HEK293T (cell line): ENCODE measurements at places on chromosomes 11 and 22.

DNA sequence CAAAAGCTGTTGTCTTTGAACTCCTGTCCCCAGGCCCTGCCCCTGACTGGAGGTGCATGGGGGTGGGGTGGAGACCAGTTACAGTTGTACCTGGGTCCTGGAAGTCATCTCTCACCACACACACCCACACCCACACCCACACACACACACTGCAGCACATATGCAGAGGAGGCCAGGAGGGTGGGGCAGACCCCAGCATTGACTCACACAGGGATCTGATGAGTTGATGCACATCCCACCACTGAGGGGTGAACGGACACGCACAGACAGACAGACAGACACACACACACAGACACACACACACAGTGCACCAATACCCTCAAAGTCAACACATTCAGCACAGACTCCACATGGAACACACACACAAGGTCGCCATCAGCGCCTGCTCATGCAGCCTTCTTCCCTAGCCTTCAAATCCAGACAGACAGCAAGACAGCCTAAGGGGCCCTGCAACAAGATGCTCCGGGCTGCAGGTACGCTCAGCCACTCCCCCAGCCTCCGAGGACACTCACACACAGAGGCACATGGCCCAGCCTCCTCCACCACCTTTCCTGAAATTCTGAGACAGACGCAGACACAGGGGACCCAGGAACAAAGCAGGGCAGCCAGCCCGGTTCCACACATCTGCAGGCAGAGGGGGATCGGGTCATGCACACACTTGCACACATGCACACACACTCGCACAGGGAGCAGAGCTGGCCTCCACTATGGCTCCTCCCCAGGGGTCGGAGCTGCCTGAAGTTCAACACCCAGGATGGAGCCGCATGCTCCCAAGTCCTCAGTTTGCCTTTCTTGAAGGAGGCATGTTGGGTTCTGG, 26.5 kb downstream of the SYT7 start:
- DNase-seq: no peak

GRCh38 chr11:45852018-45852711, 4.9 kb downstream of the CRY2 start:
- DNase-seq: no peak

- no peak for DNase-seq
These were observed 12.8 kb upstream of the LMO1 start for GRCh38 chr11:8276528-8276927.

GRCh38 chr11:11520231-11521015, 101.4 kb downstream of the GALNT18 start:
- DNase-seq: no peak

- DNase-seq: no peak
These were observed 10.6 kb downstream of the SHANK2 start for GRCh38 chr11:71241721-71242259.

DNA sequence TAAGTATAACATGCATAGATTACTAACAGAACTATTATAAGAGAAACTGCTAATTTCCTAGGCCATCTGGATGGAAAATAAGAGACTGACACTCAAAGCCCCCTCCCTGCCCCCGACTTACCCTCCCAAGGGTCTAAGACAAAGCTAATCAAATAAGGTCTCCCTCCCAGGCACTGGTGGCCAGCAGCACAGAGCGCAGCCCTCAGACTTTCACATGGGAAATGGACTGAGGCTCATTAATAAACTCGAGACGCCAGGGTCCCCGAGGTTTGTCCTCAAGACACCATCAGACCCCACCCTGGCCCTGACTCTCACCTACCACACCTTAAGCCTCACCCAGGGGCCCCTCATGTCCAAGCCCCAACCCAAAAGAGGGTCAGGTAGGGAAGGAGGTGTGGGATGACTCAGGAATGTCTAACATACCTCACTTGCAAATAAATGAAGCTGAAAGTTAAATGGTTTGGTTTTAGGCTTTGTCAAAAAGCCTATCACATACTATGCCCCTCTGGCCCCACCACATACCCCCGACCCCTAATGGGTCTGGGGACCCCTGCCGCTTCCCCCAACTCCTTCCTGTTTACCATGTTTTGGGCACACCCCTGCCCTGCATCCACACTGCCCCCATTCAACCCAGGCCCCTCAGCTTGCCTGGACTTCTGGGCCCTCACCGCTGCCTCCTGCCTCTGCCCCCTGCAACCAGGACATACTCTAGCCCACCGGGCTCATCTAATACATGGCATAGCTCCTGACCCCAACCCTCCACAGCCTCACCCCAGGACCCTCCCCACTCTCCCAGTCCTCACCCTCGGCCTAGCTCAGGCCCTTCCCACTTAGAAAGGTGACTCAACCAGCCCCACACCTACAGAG, 11.4 kb downstream of the ARAP1 start:
- DNase-seq: no peak

GRCh38 chr11:12189543-12190235, 79.3 kb downstream of the MICAL2 start:
- DNase-seq: no peak

DNA sequence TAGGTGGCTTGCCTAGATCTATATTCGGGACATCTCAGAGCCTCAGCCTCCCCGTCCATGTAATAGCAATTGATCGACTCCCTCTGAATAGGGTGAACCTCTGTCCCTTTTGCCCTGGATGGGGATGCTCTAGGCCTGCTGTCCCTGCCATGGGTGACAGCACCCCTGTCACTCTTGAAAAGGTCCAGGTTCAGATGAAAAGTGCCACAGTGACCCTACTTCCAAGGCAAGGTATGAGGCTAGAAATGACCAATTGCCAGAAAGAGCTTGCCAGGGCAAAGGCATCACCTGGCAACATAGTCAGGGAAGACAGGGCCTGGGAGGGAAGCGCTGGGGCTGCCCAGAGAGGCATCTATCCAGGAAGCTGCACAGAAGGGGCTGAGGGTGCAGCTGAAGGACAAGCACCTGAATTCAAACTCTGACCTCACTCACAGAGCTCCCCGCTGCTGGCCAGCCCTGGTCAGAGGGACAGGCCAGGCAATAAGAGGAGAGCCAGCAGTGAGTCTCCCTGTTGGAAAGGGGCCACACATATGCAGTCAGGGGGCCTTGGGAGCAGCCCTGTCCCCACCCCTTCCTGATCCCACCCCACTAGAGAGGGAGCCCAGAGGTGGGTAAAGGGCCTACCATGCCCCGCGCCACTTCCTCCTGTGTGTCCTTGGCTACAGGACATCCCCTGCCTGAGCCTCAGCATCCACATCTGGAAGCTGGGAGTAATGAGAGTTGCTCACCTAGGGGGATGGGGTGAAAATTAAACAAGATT, 9.0 kb upstream of the APOBEC3A start:
- DNase-seq: no peak

DNA sequence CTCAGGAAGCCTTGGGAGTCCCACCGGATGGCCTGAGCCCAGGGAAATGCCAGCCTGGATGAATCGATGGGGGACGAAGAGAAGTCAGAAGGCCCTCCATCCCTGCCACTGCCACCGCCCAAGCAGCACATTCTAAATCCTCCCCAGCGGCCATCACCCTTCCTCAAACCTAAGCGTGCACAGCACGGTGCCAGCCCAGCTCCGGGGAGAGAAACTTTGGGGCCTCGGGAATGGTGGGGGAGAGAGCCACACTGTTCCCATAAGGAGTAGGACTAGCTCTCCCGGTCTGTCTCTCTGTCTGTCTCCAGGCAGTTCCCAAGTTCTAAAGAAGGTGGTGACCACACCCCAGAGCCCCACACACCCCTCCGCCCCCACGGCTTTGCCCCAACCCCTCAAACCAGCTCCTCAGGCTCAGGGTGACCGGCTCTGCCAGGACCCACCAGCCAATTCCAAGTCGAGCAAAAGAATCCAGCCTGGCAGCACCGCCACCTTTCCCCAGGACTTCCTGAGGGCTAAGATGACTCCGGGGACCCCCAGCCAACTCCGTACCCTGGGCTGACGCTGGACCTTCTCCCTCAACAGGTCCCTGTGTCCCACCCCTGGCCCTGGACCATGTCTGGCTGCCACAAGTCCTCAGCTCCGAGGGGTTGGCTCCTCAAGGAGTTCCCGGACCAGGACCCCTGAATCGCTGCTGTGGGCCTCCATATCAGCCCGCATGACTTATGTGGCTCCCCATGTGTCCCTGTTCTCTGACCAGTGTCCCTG, 2.7 kb downstream of the AHNAK start:
- DNase-seq: no peak

DNA sequence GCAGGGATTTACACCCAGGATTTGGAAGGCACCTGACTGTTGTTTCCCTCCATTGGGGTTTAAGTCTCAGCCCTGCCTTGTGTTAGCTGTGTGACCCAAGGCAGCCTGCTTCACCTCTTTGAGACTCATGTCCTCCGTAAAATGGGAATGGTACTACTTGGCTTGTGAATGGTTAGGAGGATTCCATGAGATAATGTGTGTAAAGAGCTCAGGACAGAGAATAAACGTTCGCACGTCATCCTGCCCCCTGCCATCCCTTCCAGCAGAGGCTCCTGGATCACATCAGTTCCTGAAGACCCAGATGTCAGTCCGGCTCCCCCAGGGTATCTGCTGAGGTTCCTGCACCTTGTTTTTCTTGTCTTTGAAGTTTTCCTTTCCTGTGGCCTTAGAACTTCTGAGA, 16.8 kb upstream of the ACCSL start:
- no peak for DNase-seq

DNA sequence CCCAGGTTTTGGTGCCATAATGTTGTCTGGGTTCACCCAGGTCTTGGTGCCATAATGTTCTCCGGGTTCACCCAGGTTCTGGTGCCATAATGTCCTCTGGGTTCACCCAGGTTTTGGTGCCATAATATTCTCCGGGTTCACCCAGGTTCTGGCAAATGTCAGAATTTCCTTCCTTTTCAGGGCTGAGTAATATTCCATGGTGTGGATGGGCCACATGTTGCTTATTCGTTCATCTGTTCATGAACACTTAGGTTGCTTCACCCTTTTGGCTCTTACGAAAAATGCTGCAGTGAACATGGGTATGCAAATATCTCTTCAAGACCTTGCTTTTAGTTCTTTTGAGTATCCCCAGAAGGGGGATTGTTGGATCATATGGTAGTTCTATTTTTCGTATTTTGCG, 15.1 kb upstream of the GRAMD4 start:
- no peak for DNase-seq

DNA sequence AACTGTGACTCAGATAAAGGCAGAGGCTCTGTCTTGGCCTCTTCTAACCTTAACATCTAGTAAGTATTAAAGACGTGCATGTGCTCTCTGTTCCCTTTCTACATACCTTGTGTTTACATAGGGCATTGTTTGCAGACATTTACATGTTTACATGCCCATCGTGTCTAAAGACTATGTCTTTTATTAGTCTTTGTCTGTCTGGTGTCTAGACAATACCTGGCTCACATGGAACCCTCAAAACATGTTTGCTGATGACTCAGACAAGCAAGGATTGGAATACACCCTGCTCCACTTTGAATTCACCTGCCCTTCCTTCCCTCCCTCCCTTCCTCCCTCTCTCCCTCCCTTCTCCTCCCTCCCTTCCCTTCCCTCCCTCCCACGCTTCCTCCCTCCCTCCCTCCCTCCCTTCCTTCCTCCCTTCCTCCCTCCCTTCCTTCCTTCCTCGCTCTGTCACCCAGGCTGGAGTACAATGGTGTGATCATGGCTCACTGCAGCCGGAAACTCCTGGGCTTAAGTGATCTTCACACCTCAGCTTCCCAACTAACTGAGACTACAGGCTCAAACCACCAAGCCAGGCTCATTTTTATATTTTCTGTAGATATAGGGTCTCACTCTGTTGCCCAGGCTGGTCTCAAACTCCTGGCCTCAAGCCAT, 23.7 kb upstream of the SORL1-AS1 start:
- no peak for DNase-seq

DNA sequence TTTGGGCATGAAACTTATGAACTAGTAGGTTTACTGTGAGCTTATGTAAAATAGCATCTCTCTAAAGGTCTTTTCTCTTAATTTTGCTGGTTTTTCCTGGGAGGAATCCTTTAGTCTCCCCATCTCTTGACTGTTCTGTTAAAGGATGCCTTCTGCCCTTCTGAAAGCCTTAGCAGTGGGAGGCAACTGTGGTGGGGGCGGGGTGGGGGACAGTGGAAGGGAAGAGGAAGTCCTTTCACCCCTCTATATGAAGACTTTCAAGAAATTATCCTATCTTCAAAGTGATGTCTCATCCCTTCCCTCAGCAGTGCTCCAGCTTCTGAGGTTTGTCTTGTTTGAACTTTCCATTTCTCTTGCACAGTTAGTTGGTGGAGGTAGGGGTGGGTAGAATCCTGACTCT, 73.1 kb downstream of the ELP4 start:
- no peak for DNase-seq

- no peak for DNase-seq
These were observed 386.4 kb downstream of the DCDC1 start for GRCh38 chr11:30983143-30983542.

- no peak for DNase-seq
These were observed 1012.1 kb downstream of the OPCML start for GRCh38 chr11:132520199-132520598.

GRCh38 chr11:126482586-126483108, 127.2 kb downstream of the ST3GAL4 start:
- no peak for DNase-seq

DNA sequence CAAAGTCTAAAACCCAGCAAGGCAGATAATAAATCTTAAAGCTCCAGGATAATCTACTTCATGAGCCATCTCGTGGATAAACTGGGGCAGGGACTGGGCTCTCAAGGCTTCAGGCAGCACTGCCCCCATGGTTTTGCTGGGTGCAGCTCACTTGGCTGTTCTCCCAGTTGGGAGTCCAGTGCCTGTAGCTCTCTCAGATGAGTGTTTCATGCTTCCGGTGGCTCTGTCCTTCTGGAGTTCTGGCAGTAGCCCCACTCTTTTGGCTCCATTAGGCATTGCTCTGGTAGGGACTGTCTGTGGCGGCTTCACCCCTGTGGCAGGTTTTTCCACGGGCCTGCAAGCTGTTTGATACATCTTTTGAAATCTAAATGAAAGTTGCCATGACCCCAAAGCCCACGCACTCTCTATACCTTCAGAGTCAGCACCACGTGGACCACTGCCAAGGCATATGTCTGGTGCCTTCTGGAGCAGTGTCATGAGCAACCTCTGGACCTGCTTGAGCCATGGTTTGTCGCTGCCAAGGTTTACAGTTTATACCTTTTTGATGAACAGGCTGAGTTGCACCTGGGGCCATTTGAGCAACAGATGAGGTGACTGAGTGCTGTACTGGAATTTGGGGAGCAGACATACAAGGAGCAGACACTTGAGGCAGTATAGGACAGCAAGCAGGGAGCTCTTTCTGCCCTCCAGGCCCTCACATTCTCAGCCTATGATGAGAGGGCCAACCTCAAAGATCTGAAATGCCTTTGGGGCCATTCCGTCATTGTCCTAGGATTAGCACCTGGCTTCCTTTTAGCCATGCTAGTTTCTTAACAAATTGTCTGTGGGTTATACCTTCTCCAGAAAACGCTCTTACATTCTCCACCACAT, 48.6 kb downstream of the MTNR1B start:
- DNase-seq: no peak
